ENCODE measurements at places on chromosomes 16 and 17.

- DNase-seq, result no peak
Observed at GRCh38 chr17:6279659-6280058, 155.3 kb downstream of the AIPL1 start.

GRCh38 chr16:70745536-70746025, 55.4 kb downstream of the VAC14 start:
- no peak for DNase-seq

DNA sequence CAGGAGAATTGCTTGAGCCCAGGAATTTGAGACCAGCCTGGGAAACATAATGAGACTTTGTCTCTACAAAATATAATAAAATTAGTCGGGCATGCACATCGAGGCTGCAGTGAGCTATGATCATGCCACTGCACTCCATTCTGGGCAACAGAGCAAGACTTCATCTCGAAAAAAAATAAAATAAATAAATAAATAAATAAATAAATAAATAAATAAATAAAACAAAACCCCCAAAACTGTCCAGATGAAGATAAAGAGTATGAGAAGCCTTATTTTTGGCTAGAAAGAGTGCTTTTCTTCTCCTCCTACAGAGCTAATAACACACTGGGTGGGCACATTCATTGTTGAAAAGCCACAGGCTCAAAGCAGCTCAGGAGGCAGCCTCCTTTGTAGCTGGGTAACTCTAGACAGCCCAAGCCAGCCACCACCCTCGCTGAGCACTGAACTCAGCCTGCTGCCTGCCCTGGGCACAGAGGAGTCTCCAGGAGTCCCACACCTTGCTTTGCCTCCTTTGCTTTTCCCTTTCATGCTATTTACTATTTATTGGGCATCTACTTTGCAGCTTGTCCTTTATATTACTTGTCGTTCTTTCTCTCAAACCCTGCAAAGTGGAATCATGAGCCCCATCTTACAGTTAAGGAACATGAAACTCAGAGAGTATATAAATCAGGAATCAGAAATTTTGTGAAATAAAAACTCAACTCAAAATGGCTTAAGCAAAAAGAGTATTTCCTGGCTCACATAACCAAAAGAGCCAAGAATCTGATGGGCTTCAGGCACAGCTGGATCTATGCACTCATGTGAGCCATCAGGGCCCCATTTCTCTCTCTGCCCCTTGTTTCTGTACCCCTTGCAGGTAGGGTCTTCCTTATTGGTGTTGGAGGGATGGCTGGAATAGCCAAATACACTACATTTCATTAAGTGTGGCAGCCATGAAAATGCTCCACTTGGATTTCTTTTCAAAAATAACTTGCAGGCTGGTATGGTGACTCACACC, 18.1 kb upstream of the C16orf87 start:
- no peak for DNase-seq

- DNase-seq, result peak; percentile 14
Observed at GRCh38 chr17:1830288-1830687, 483 bp downstream of the RPA1 start.

- no peak for DNase-seq
Observed at GRCh38 chr17:21172846-21173245, 41.1 kb downstream of the TMEM11 start.

GRCh38 chr16:19348578-19349315, 63.2 kb downstream of the CLEC19A start:
- DNase-seq, result no peak

DNA sequence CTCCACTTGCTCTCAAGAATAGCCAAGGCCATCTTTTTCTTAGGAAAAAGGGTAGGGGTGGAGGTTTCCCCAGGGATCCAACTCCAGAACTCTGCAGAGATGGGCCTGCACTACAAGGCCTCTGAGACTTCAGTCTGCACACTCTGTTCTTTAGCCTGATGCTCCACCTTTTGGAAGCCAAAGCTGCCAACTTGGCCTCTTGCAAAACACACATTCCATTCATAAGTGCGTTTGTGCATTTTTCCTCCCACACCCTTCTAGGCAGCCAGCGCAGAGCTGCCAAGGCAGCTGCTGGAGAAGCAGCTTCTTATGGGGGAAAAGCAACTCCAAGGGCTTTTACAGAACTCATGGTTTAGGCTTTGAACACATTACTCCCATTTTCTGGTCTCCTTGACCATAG, 45.3 kb downstream of the REXO5 start:
- peak; percentile 89 for DNase-seq
